DMS79 treated with DMSO at 0.1 percent for 48 hours (cell line): ENCODE measurements at places on chromosomes 11 and 22.

- no peak for DNase-seq
Observed at GRCh38 chr11:101397979-101398378, 185.8 kb downstream of the TRPC6 start.

DNA sequence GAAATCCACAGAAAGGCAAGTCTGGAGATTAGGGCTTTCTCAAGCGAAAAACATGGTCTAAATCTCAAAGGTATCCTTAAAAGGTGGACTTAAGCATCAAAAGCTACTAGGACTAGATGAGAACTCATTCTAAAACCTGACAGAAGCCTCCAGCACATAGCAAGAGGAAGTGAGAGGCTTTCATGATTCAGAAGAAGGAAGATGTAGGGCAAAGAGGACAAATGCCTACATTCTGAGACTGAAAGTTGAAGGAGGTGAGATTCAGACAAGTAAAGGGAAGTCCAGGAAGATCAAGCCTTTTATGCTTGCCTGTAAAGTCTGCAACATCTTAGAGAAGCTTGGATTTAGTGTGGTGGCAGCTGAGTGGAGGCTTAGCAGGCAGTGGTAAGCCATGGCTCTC, 98.9 kb downstream of the PGR start:
- DNase-seq = no peak

DNA sequence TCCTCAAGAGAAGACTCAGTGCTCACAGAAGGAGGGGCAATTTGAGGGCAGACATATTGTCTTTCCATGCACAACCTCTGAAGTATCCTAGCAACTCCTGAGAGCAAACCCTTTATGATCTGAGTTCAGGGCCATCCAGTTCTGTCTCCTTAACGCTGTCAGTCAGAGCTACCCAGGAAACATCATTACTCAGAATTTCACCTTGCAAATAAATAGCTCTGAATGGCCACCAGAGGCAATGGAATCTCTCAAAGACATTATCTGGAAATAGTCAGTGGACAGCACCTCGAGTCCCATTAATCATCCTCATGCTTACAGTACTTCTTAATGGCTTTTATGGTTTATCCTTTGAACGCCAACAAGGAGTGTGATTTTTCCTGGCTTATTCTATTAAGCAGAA, 656.1 kb downstream of the OPCML start:
- no peak for DNase-seq

DNA sequence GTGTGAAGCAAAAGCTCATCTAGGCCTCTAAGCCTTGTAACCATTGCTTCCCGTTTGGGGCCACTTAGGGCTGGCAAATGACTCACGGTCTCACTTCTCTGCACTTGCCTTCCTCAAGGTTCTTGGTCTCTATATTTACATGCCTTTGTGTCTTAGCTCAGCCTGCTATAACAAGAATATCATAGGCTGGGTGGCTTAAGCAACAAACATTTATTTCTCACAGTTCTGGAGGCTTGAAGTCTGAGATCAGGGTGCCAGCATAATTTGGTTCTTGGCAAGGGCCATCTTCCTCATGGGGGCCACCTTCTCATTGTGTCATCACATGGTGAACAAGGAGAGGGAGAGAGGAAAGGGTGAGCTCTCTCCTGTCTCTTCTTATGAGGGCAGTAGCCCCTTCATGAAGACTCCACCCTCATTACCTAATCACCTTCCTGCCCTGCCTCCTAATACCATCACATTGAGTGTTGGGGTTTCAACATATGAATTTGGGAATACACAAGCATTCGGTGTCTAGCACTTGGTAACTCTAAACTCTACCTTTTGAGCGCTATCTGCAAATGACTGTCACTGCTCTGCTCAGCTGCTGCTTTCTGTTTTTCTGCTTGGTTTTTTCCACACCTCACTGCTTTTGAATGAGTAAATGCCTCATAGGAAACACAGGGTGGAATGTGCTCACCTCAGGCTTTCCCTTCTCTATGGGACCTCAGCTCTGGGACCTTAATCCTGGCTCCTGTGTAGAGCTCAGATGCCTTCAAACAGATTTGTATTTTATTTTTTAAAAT, 16.2 kb upstream of the ME3 start:
- peak; percentile 17 for DNase-seq

DNA sequence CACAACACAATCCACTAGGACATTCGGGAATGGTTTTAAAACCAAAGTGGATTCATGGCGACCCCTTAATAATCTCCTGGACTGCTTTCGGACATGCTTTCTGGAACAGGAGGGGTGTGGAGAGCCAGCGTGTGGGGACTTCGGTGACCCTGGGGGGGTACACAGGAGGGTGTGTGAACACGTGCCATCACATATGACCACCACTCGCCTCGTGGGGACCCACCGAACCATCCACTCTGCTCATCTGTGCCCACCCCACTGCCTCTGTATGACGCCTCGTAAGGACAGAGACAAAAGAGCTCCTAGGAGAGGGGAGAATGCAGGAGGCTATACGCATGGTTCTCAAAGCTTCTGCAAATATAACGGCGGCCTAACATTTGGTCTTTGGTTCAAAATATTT, 8.9 kb downstream of the LTO1 start:
- no peak for DNase-seq

DNA sequence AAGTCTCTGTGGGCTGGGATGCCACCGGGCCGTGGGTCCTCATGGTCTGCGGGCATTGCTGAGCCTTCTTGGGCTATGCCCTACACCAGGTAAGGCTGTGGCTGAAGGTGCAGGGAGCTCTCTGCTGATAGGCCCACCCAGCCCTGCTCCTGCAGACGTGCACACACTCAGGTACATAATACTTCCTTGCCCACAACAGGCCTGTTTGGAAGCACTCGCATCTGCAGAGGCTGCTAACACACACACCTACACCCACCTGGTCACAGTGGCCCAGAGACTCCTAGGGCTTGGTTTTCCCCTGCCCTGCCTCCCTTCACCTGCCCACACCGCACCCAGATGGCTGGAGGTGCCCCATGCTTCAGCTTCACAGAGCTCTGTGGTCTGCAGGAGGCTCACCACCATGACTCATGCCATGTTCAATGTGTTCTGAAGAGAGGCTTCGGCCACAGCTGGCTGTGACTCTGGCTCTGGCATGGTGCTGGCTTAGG, 72.8 kb upstream of the KCNQ1OT1 start:
- no peak for DNase-seq

DNA sequence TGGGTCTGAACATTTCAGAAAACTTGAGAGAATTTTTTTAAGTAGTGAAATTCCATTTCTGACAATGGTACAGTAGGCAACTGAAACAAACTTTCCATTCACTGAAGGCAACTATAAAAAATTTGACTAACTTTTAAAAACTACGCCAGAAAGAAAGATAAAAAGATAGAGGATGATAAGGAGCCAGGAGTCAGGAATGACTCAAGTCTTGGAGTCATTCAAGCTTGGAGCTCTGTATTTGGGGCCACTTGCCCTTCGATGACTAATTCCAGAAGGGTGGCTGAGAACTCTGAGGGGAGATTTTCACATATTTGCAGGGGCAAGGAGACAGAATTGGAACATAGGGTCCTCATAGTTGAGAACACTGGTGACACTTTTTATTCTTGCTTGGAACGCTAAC, 1083.2 kb upstream of the CNTN5 start:
- no peak for DNase-seq

DNA sequence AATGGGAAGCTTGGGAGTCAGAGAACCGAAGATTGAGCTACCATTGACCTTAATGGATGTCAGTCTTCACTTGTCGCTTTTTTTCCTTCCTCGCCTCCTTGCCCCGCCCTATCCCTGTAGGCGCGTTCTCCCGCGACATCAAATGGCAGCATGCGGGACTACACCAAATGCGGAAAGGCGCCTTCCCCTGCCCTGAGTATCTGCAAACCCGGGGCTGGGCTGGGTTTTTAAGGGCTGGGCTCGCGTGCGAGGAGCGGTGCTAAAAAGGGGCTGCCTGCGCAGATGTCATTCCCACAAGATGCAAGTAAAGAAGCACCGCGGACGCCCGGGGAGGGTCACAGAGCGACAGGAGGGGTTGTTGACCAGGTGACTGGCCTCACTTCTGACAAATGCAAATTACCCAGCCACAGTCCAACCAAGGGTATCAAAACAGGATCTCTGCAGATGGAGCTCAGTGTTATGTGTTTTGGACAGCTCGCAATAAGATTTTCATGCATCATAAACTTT, 4.7 kb upstream of the FAM111B start:
- DNase-seq = peak; percentile 62

DNA sequence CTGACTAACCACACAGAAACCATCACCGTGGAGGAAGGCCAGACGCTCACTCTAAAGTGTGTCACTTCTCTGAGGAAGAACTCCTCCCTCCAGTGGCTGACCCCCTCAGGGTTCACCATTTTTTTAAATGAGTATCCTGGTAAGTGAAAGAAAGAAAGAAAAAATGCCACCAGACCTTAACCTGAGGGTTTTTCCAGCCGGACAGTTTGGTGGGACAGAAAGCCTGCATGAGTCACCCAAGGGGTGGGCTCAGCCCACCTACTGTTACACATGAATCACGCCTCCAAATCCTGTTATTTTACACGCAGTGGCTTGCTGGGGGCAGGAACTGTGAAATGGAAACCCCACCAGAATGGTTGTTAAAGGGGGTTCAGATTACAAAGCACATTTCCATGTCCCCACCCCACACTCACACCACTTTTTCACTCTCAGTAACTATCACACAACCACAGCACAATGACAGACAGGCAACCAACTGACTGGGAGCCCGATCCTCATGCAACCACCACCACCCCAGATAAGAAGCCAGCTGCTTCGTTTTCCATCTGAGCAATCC, 11.9 kb downstream of the CRTAM start:
- DNase-seq = no peak

DNA sequence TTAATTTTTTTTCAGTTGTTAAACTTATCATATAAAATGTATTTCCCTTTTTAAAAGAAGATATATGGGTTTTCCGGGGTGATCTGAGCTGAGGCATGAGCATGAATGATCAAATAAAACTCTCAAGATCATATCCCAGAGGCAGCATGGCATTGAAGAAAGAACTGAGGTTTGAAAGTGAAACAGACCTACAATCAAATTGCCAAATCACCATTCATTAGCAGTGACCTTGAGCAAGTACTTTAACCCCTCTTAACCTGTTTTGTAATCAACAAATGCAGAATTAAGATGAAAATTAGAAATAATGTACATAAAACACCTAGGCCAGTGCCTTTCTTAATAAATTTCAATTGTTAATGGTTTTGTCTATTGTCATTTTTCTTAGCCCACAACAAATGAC, 116.0 kb downstream of the RBFOX2 start:
- no peak for DNase-seq

GRCh38 chr11:47132490-47132889, 44.2 kb downstream of the ARFGAP2 start:
- no peak for DNase-seq

- peak; percentile 84 for DNase-seq
Observed at GRCh38 chr11:131998020-131998419, 627.6 kb downstream of the NTM start.

DNA sequence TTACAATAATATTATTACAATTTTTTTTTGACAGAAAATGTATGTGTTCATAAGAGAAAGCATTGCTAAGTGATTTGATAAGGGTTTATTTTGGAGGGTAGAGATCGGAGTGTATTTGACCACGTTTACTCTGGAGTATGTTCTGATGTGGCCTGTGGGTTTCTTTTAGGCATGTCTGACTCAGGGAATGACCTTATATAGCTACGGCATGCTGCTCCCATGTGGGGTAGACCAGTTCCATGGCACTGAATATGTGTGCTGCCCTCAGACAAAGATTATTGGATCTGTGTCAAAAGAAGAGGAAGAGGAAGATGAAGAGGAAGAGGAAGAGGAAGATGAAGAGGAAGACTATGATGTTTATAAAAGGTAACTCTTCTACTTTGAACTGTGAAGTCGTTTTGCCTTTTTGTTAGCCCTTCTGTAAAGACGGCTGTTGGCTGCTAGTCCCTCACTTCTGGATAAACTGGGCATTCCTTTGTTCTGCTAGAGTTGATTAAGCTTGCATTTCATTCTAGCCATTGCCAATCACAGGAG, 38.1 kb upstream of the ST14 start:
- no peak for DNase-seq

GRCh38 chr11:72716290-72716689, 35.9 kb downstream of the ARAP1 start:
- DNase-seq = peak; percentile 32

DNA sequence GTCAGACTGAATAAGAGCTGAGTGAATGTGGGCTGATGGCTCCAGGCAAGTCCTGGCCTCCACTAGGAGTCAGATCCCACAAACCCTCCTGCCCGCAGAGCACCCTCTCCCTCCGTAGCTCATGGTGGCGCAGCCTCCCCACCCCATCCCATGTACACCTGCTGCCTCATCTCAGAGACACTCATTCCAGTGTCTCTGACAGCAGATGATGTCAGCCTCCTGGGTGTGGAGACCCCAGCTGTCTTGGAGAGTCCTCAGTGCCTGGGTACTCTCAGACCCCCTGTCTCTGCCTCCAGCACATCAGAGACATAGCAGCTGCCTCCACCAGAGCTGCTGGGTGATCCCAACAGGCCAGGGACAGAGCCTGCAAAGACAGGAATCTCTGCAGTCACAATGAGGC, 9.5 kb downstream of the IGLL5 start:
- DNase-seq = no peak

GRCh38 chr11:132033051-132033450, 662.6 kb downstream of the NTM start:
- DNase-seq = no peak
